ENCODE measurements at places on chromosomes 11 and 22.

GRCh38 chr22:46542011-46542985, 4.9 kb upstream of the CELSR1 start:
- DNase-seq = no peak

- no peak for DNase-seq
Observed at GRCh38 chr11:92941676-92942571, 27.5 kb upstream of the MTNR1B start.

DNA sequence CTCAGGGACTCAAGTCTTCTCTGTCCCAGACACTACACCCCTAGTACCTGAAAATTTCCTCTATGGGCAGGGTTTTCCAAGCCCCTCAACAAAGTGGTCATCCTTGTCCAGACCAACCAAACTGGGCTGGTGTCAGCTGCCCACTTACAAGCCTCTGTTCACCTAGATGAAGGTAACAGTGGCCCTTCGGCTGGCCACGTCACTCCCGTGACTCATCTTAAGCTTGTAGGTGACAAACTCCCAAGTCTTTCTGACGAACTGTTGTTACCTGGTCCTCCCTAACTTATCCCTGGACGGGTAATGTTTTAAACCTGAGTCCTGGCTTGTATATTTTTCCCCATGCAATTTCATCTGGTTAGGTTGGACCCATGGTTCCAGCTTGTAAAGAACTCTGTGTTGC, 4.7 kb downstream of the CXCR5 start:
- no peak for DNase-seq

DNA sequence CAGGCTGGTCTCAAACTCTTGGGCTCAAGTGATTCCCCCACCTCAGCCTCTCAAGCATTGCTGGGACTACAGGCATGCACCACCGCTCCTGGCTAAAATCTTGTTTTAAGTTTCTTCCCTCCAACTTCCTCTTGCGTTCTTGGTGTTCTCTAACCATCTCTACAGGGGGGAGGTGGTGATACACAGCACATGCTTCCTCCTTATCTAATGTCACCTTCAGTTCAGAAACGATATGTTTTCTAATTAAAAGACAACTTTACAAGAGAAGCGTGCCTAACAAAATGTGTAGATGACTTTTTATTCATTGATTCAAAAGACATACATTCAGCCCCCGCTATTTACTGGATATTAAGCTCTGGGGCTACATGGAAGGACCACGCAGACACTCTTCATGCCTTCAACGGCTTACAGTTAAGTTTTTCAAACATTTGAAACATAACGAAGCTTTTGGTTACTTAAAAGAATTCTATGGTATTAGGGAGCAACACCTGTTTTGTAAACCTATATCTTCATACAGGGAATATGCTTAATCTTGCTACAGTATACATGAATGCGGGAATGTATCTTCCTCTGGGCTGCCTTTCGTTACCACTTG, 933 bp upstream of the DLAT start:
- no peak for DNase-seq

DNA sequence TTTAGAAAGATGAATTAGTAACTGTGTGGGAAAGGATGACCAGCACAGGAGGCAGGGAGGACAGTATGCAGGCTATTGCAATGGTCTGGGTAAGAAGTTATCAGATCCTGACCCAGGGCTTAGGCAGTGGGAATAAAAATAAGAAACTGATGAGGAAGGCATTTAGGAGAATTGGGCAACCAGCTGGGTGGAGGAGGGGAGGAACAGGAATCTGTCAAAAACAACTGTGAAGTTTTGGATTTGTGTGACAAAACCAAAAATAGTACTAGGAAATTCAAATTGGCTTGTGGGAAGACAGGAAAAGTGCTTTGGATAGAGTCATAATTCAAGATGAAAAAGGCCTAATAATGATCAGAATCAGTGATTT, 27.9 kb downstream of the MMP13 start:
- no peak for DNase-seq

- DNase-seq = no peak
Observed at GRCh38 chr11:33063326-33063881, 24.0 kb downstream of the TCP11L1 start.

DNA sequence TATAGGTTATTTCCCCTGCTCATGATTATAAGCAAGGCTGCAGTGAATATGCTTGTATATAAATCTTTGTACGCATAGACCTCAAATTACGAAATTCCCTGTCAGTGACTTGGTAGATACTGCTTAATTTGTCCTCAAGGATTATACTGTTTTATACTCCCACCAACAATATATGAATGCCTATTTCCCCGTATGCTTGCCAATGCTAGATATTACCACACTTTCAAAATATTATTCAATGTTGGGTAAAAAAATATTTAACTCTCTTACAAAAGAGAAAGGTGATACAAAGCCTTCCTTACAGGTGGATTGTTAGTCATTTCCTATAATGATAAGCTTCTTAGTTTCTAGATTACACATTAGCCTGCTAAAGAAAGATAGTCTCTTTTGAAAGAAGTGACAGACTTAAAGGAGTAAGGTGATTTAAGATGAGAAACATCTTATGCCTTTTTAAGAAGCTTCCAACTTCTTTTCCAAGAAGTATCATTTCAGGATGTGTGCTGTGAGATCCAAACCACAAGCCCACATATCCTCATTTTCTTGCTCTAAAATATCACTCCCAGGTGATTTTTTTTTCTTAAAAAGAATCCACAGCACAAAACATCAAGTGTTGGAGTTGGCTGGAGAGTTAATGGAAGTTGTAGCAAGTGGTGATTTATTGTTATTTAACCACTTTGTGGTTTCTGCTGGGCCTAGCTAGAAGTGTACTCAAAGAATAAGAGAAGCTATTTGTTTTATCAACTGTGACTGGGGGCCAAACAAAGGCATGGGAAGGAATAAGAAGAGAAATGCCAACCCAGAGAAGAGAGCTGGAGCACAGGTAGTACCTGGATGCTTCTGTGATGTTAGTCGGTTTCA, 59.2 kb downstream of the BARX2 start:
- DNase-seq = no peak

All from AG04449 (cell line).